CD4-positive, alpha-beta T cell treated with Interleukin-17A for 1 hour (primary cell): ENCODE measurements at places on chromosomes 2 and 18.

- no peak for DNase-seq
Observed at GRCh38 chr2:72731116-72731515, 94.7 kb downstream of the EXOC6B start.

DNA sequence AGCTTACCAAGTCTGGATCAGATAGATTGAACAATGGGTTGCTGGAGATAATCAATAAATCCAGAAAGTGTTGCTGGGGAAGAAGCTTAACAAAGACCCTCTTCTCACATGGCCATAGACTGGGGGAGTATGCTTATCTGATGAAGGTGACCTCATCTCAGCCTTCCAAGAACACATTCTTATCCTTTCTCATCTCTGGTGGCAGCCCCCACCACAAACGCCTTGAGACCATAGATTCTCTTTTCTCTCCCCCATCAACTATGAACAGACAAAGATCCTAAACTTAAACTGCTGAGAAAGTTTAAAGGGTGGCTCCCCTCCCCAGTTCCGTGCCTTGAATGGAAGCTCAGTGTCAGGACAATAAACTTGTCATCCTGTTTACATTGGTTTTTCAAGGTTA is 428.7 kb upstream of the TRIB2 start:
- no peak for DNase-seq

DNA sequence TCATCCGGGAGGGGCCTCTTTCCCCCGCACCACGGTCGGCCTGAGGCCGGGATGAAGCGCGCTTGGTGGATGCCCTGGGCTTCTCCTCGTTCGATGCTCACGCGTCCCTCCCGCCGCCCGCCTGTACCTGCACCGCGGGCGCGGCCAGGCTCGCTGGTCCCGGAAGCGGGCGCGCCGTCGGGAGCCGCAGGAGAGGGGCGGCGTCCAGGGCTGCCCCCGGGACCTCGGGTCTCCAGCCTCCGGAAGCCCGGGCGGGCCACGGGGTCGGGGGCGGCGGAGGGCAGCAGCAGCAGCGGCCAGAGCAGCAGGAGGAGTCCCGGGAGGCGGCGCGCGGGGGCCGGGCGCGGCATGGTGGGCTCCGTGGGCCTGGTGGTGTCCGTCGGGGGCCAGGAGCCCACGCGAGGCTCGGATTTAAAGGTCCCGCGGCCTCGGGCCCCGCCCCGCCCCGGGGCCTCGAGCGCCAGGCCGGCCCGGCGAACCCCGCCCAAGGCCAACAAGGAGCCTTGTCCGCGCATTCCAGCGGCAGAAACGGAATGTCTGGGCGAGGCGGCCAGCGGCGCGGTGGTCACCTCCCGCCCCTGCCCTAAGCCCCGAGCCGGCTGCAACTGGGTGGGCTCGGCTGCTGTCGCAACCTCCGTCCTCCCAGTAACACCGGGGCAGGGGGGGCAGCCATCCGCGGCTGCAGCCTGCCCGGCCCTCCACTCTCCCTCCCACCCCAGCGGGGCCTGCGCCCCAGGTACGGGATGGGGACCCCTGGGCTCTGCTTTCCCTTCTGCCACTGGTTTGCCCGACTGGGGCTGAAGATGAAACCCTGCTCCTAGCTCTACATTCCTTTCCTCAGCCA is at the start of gene MATN3:
TSS of gene MATN3 (minus strand) at position 387 of the 844 bp plus-strand sequence. CDS start at position 350, 37 bp downstream.
- DNase-seq, result no peak

DNA sequence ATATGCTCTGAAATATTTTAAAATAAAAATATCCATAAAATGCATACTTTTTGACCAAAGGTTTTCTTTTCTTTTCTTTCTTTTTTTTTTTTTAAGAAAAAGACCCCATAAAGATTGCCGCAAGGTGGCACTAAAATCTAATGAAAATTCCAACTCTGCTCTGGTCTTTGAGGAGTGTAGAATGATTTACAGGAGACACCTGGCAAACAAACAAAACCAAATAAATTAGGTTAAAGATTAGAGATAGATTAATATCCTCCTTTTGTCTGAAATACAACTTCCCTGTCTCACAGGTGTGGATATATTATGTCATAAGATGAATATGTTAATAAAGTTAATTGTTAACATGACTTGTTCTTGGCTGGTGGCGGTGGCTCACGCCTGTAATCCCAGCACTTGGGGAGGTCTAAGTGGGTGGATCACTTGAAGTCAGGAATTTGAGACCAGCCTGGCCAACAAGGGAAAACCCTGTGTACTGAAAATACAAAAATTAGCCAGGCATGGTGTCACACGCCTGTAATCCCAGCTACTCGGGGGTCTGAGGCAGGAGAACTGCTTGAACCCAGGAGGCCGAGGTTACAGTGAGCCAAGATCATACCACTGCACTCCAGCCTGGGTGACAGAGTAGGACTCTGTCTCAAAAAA is 3.5 kb upstream of the RHOB start:
- DNase-seq, result peak; percentile 56

- no peak for DNase-seq
Observed at GRCh38 chr2:112821142-112821541, 15.4 kb downstream of the IL1B start.
